Liver (tissue), 10 donors: ENCODE measurements at places on chromosomes 13 and 19. TPM values are rescaled to one million over a fixed set of nuclear protein-coding genes. Genes with fewer than 3 reads are reported as not detected.

DNA sequence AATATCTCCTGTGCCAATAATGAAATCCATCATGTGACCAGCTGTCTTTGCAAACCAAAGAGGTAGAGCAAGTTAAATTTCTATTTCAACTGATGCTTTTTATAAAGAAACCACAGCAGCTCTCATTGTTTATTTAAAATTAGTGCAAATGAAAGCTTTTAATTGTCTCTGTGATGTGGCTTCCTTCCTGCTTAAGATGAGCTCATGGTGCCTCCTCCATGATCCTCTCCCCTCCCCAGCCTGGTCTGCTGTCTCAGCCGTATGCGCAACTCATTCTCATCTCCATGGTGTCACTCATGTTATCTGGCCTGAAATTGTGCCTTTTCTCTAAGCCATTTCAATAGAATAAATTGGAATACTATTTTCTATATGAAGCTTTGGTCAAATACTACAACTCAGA, 270.6 kb downstream of the FGF14 start:
- no peaks in the 10 kb centered on the region for H3K36me3 ChIP-seq
- H3K4me1 ChIP-seq, result peaks cover 1% of the 10 kb centered on the region
- no peaks in the 10 kb centered on the region for H3K27me3 ChIP-seq
- DNase-seq, result no peak
- H3K4me3 ChIP-seq, result no peak overlapping the region

DNA sequence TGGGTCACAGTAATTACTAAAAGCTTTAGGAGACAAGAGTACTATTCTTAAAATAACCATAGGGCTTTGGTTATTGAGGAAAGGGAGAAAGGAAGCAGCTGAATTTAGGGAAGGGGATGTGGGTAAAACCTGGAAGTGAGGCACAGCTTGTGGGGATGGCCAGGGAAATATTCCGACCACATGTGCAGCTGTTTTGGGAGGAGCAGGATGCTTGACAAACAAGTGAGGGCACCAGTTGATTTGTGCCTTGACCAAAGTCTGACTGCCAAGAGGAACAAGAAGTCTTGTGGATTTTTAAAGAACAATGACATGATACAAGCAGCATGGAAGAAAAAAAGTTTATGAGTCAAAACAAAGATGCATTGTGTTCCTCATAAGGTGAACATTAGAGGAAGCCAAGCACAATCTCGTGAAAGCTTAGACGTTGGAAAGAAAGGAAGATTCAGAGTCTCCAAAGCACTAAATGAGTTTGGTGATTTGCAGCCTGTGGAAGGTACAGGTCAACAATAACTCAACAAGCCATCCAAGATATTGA, 108.5 kb upstream of the GPC6 start:
- no peak overlapping the region for H3K27ac ChIP-seq
- H3K36me3 ChIP-seq, result no peaks in the 10 kb centered on the region
- H3K4me1 ChIP-seq, result no peaks in the 10 kb centered on the region
- H3K27me3 ChIP-seq, result no peaks in the 10 kb centered on the region

DNA sequence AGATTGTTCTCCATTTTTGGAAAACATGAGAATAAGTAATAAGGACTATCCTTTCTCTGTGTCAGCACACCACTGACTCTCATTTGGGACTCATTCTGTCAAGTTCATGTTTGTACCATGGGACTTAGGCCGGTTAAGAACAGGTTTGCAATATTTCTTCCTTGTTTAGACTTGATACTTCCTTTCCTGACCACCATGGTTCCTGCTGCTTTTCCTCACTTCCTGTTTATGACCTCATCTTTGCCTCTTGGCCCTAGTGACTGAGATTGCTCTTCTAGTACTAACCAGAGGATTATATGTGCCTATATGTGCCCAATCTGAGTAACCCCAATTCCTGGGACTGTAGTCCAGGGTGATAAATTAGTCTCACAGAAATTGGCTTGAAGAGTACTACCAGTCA, 32.5 kb upstream of the NDFIP2 start:
- H3K4me1 ChIP-seq, result no peaks in the 10 kb centered on the region
- no peak overlapping the region for H3K4me3 ChIP-seq
- H3K36me3 ChIP-seq, result no peaks in the 10 kb centered on the region

GRCh38 chr13:66855131-66855530, 375.0 kb downstream of the PCDH9 start:
- no peak overlapping the region for H3K27ac ChIP-seq
- H3K4me1 ChIP-seq, result no peaks in the 10 kb centered on the region
- no peak for DNase-seq
- H3K4me3 ChIP-seq, result no peak overlapping the region
- no peaks in the 10 kb centered on the region for H3K27me3 ChIP-seq
- no peaks in the 10 kb centered on the region for H3K36me3 ChIP-seq

DNA sequence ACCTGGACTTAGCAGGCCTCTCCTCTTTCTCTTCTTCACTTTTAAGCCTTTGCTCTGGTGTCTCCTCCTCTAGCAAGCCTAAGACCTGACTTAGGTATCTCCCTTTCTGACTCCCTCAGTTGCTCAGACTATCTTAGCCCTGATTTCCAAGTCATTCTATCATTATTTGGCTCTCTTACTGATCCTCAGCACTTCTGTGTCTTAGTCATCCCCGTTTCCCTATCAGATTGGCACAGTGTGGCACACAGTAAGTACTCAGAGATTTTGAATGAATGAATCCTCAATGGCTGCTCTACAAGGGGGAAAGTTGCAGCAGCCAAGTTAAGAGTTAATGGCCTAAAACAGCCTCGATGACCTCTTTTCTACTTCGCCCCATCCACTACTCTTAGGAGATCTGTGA, 8.2 kb downstream of the KCTD12 start:
- H3K4me3 ChIP-seq, result no peak overlapping the region
- H3K36me3 ChIP-seq, result no peaks in the 10 kb centered on the region
- H3K27me3 ChIP-seq, result no peaks in the 10 kb centered on the region
- no peaks in the 10 kb centered on the region for H3K4me1 ChIP-seq
- no peak for DNase-seq
- H3K27ac ChIP-seq, result no peak overlapping the region

DNA sequence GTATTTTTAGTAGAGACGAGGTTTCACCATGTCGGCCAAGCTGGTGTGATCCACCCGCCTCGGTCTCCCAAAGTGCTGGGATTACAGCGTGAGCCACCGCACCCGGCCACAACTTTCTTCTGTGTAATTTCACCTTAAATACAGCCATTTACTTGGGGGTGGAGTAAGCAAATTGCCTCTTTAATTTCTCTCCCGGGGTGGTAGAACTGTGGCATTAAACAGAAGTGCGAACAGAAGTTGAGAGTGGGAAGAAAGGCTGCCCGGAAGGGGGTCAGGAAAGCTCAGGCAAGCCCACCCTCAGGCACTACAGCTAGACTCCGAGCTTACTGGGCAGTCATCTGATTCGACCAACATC, 475 bp upstream of the DNAJC15 start:
- peak overlapping the region; percentile 92 for H3K27ac ChIP-seq
- no peak for DNase-seq
- no peaks in the 10 kb centered on the region for H3K36me3 ChIP-seq
- no peaks in the 10 kb centered on the region for H3K27me3 ChIP-seq
- H3K4me1 ChIP-seq, result peaks cover 11% of the 10 kb centered on the region

DNA sequence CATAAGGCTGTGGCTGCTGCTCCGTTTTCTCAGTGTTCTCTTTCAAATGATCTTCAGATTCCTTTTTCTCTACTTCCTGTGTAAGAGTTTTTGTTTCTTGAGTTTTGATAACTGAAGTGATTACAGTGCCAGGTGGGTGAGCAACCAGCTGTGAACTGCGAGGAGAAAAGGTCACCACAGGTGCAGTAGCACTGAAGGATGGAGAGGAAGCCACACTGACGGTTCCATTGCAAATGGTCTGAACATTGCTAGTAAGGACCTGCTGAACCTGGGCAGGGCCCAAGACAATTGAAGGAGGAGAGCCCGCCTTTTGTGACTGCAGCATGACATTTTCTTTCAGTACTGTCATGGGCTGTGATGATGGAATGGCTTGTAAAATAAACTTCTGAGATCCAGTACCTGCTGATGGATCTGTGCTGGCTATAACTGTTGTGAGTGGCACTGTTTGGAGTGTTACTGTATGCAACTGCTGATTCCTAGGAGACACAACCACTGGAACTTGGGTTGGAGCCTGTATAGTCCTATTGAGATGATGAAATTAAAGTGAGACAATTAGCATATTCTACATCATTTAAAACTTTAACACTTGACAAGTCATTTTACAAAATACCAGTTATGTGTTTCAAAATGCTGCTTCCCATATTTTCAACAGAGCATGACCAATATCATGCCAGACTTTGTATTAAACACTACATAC, 85.5 kb downstream of the ELF1 start:
- peaks cover 18% of the 10 kb centered on the region for H3K36me3 ChIP-seq
- no peak overlapping the region for H3K4me3 ChIP-seq
- no peak for DNase-seq
- H3K27ac ChIP-seq, result no peak overlapping the region
- peaks cover 7% of the 10 kb centered on the region for H3K4me1 ChIP-seq
- no peaks in the 10 kb centered on the region for H3K27me3 ChIP-seq

DNA sequence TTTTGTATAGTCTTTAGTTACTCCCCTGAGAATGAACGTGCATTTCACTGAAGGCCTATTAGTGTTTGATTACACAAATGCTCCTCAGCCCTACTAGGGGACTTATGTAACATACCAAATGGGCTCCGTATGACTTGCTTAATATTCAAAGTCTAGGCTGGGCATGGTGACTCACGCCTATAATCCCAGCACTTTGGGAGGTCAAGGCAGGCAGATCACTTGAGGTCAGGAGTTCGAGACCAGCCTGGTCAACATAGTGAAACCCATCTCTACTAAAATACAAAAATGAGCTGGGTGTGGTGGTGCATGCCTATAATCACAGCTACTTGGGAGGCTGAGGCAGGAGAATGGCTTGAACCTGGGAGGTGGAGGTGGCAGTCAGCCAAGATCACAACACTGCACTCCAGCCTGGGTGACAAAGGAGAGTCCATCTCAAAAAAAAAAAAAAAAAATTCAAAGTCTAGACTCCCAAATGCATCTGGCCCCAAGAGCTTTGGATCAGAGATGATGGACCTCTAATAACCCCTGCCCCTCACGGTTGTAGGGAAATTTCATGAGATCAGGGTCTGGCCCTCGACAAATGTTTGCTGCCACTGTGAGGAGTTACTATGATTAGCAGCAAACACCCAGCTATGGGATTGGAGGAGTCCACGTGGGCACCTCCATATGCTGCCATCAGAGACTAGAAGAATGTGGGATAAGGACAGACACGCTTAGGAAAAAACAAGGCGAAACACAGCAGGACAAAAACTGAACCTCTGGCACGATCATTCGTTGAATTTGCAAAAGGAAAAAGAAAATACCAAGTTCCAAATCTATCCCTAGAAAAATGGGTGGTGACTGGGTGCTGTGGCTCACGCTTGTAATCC, 4.6 kb downstream of the FBXO17 start:
- no peak for DNase-seq
- H3K4me1 ChIP-seq, result peaks cover 2% of the 10 kb centered on the region
- peaks cover 2% of the 10 kb centered on the region for H3K36me3 ChIP-seq
- no peak overlapping the region for H3K27ac ChIP-seq
- no peak overlapping the region for H3K4me3 ChIP-seq

GRCh38 chr19:11130824-11131455, 24.6 kb downstream of the SPC24 start:
- H3K4me3 ChIP-seq, result no peak overlapping the region
- H3K27ac ChIP-seq, result peak overlapping the region; percentile 1
- peak; percentile 84 for DNase-seq
- H3K27me3 ChIP-seq, result no peaks in the 10 kb centered on the region
- peaks cover 60% of the 10 kb centered on the region for H3K36me3 ChIP-seq
- peaks cover 34% of the 10 kb centered on the region for H3K4me1 ChIP-seq

GRCh38 chr19:4728871-4729270, 5.2 kb upstream of the DPP9 start:
- DNase-seq, result no peak
- H3K4me3 ChIP-seq, result no peak overlapping the region
- no peaks in the 10 kb centered on the region for H3K4me1 ChIP-seq
- no peaks in the 10 kb centered on the region for H3K36me3 ChIP-seq

DNA sequence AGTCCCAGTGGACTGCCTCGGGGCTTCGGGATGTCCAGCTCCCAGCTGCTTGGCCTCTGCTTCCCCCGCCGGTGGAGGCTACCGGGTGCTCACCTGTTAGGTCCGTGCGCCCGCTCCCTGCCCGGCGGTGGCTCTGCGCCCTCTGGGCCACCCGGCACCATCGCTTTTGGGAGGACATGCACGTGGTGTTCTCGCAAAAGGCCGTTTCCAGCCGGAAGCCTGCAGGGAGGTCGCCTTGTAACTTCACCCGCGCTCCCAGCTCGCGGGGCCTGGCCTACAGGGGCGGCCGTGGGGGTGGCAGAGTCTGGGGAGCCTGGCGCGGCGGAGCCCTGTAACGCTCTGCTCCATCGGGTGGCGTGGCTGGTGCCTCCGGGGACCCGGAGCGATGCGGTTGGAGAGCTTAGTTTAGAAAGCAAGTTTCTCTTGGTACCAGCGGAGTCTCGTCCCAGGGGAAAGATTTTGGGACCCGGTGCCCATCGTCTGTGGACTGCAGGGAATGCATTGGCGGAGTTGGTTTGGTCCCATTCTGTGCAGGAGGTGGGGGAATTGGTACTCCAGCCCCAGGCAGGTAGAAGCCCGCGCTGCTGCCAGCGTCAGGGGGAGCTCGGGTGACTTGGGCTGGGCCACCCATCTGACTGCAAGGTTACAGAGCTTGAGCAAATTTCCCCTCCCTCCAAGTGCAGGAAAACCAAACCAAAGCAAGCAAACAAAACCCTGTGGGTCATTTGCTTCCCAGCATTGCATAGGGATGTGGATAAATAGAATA, 673 bp downstream of the SPATA13 start:
- peaks cover 40% of the 10 kb centered on the region for H3K4me1 ChIP-seq
- DNase-seq, result peak; percentile 59
- peak overlapping the region; percentile 97 for H3K27ac ChIP-seq
- peak overlapping the region; percentile 87 for H3K4me3 ChIP-seq
- no peaks in the 10 kb centered on the region for H3K27me3 ChIP-seq
- H3K36me3 ChIP-seq, result peaks cover 7% of the 10 kb centered on the region

GRCh38 chr19:32223595-32224370, 121.6 kb upstream of the ZNF507 start:
- H3K27ac ChIP-seq, result no peak overlapping the region
- DNase-seq, result no peak
- H3K27me3 ChIP-seq, result no peaks in the 10 kb centered on the region
- no peaks in the 10 kb centered on the region for H3K36me3 ChIP-seq

GRCh38 chr13:39612023-39612637, 9.1 kb upstream of the LHFPL6 start:
- no peak overlapping the region for H3K4me3 ChIP-seq
- no peak overlapping the region for H3K27ac ChIP-seq
- H3K4me1 ChIP-seq, result no peaks in the 10 kb centered on the region
- no peaks in the 10 kb centered on the region for H3K36me3 ChIP-seq
- DNase-seq, result peak; percentile 54
- no peaks in the 10 kb centered on the region for H3K27me3 ChIP-seq

- no peaks in the 10 kb centered on the region for H3K27me3 ChIP-seq
- DNase-seq, result no peak
- no peaks in the 10 kb centered on the region for H3K36me3 ChIP-seq
Measured at GRCh38 chr19:2287585-2288337, 5.8 kb upstream of the PEAK3 start.

The C13orf46 gene
- polyA plus RNA-seq, result not detected

The C19orf81 gene
- polyA plus RNA-seq, result not detected

The TMEM150B gene
- 0.81 TPM for polyA plus RNA-seq

The GRAMD1A gene
- polyA plus RNA-seq, result 9.9 TPM

The ANO8 gene
- 0.75 TPM for polyA plus RNA-seq

The PDX1 gene
- 0.16 TPM for polyA plus RNA-seq

The SSC5D gene
- 1.0 TPM for polyA plus RNA-seq

The DACT3 gene
- 0.32 TPM for polyA plus RNA-seq
